Ureter (tissue), 1 donor: ENCODE measurements at places on chromosomes 16 and 17. TPM values are rescaled to one million over a fixed set of nuclear protein-coding genes. Genes with fewer than 3 reads are reported as not detected.

GRCh38 chr17:82053556-82054263, 2.0 kb downstream of the GPS1 start:
- no peak for DNase-seq

The BMERB1 gene
- total RNA-seq, result 44.9 TPM

The TBC1D3G gene
- total RNA-seq, result not detected

DNA sequence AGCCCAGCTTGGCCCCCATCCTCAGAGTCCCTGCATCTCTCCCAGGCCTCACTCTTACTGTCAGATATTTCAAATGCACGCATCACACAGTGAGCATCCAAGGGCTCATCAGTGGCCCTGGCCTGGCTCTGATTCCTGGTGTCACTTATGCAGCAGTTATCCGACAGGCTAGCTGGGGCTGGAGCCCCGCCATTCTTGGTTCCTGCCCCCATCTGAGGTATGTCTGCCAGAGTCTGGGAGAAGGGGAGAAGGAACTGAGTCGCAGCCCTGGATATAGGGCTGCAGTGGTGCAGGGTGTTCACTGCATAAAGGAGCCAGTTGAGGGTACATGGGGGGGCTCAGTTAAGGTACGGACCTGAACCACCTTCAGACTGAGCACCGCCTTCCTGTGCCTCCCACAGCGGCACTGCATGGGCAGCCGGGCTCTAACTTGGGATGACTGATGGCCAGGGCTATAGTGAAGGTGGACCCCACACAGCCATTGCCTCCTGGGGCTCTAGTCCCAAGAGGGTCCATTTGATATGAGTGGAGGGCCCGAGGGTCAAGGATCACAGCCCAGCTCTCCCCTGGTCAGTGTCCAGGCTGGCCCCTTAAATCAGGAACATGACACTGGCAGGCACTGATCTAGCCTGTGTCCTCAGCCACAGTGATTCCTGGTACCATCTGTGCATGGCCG, 1.8 kb upstream of the RASD1 start:
- no peak for DNase-seq

The KRT13 gene
- 2,358 TPM for total RNA-seq

The SLC38A8 gene
- not detected for total RNA-seq

DNA sequence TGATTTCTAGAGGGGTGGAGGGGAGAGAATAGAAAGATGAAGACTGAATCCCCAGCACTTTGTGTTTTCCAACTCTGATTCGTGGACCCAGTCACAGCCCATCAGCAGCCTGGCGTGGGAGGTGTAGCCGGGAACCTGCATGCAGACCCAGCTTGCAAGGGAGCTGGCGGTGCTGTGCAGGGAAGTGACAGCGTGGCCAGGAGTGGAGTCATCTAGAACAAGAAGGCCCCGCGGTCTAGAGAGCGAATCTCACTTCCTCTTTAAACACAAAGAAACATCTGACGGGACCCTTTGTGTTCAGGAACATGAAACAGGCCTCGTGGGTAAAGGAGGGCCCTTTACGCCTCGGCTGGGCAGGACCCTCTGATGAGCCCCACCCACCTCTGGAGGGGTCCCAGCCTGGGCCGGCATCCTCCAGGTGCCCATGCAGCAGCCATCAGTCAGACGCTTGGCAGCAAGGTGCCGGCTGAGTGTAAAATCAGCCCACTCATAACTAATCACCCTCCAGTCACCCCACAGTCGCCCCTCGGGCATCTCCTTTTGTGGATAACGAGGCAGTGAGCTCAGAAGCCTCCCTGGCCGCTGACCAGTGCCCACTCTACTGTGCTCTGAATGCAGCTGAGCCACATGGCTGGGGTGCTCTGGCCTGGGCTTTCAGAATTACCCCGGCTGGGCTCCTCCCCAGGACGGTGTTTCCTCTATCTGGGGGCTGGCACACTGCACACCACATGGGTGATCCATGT, 4.4 kb downstream of the SNAI3 start:
- no peak for DNase-seq

- DNase-seq, result no peak
Measured at GRCh38 chr17:80812362-80813088, 179.1 kb upstream of the CHMP6 start.

DNA sequence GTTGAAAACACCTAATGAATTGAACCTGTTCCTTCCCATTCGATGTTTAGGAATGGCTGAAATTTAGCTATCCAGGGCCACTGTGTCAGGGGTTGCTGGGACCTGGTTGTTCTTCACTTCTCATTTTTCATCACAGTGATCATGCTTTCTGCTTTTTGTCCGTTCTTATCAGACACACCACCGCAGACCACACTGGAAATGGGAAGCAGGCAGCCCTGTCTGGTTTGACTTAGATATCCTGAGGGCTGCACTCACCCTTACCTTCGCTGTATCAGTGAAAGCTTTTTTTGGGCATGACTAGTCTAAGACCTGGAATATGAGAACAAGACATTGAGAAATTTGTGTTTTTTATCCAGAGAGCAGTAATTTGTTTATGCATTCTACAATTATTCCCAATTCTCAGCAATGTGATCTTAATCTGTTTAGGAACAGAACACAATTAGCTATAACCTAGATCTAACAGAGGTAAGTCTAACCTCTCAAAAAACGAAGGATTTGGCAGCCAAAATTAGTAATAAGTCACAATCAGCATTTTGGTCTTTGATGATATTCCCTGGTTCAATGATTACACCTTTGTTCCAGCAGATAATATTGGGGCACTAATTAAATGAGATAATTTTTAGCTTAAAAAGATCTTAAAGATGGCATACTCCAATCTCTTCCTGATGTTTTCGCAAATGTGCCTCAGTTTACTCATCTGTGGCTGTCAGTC, 126.0 kb upstream of the GOT2 start:
- DNase-seq, result no peak

The RNF112 gene
- total RNA-seq, result 20.7 TPM

GRCh38 chr16:81531419-81531821, 86.8 kb downstream of the CMIP start:
- DNase-seq, result peak; percentile 81

DNA sequence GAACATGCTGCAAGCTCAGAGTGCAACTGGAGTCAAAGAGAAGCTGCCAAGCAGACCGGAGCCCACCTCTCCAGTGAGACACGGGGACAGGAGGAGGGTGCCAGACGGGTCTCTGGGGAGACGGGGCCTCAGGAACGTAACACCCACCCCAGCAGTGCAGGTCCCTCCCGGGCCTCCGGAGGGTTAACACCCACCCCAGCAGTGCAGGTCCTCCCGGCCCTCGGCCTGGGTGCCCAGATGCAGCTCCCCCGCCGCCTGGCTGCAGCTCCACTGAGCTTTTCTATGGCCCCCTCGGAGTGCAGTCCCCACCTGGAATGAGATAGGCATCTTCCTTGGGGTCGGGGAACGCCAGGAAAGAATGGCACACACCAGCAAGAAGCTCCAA, 89.9 kb downstream of the ZNF778 start:
- no peak for DNase-seq

DNA sequence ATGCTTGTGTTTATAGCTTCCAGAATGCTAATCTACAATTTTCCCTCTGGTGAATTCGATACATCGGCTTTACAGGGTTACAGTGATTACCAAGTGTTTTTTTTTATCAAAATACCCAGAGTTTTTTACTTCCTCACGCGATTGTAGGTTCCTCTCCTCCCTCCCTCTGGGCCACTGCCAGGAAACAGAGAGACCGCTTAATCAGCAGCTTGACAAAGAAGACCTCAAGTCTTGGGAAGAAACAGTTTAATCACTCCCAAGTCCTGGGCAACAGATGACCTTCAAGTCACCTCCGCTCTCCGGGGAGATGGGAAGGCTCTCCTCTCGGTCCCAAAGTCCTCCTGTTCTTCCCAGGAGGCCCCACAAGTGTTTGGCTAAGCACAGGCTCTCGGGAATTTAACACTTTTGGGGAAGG, 23.5 kb downstream of the SMTNL2 start:
- DNase-seq, result peak; percentile 70

GRCh38 chr17:48753794-48754499, 25.4 kb upstream of the HOXB13 start:
- no peak for DNase-seq

DNA sequence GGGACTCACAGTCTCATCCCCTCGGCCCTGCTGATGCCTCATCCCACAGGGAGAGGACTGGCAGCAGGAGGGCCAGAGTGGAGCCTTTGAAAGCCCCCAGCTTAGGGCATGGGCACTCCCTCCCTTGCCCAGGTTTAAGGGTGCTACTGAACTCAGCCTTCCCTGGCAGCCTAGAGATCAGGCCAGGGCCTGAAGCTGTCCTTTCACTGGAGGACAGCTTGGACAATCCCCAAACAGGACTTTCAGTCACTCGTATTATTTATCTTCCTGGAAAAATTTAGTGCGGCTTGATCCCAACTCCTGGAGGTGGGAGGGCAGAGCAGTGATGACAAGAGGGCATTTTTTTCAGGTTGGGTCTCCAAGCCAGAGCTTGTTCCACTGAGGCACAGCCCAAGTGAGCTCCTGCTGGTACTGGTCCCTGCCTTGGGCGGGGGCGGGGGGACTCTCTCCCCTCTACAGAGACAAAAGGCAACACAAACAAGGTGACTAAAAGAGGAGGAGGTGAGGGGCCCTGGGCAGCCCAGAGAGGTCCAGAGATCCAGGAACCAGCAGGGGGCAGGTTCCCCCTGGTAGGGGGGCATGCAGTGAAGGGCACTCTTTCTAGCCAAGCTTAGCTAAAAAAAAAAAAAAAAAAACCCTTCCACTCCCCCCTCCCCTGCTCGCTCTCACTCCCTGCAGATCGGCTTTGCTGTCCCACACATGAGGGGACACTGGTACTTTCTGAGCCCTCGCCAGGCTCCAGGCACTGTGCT, 1.7 kb downstream of the ZNF385C start:
- DNase-seq, result no peak

DNA sequence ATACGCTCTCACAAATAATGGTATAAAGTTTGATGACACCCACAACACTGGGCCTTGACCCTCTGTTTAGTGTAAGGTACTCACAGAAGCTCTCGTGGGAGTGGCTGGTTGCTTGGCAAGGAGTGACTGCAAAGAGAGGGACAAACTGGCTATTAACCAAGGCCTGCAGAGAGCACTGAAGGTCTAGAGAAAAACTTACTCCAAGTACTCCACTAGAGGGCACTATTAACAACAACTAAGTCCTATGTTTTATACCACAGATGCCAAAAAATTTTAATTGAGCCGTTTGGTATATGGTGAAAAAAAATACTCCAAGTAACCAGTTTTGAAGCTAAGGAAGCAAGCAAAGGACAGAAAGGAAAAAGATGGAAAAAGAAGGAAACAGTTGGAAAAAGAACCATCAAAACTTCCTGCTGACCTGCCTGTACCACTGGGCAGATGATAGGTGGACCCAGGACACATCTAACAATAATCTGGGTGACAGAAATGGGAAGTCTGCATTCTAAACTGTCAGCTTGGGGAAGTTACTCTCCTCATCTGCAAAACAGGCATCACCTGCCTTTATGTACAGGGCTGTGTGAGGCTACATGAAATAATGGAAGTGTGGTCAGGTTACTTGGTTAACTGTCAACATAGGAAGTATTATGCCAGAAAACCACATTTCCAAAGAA, 23.2 kb downstream of the DYNC1LI2 start:
- no peak for DNase-seq

The GPR142 gene
- total RNA-seq, result 0.52 TPM

DNA sequence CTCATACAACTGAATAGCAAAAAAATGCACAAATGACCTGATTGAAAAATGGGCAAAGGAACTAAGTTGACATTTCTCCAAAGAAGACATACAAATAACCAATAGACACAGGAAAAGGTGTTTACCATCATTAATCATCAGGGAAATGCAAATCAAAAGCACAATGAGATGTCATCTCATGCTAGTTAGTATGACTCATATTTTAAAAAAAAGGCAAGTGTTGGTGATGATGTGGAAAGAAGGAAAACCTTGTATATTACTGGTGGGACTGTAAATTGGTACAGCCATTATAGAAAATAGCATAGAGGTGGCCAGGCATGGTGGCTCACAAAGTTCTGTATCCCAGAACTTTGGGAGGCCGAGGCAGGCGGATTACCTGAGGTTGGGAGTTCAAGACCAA, 232.5 kb upstream of the ZFHX3 start:
- no peak for DNase-seq

- DNase-seq, result no peak
Measured at GRCh38 chr16:35559911-35560636, 2100.7 kb downstream of the TP53TG3F start.

DNA sequence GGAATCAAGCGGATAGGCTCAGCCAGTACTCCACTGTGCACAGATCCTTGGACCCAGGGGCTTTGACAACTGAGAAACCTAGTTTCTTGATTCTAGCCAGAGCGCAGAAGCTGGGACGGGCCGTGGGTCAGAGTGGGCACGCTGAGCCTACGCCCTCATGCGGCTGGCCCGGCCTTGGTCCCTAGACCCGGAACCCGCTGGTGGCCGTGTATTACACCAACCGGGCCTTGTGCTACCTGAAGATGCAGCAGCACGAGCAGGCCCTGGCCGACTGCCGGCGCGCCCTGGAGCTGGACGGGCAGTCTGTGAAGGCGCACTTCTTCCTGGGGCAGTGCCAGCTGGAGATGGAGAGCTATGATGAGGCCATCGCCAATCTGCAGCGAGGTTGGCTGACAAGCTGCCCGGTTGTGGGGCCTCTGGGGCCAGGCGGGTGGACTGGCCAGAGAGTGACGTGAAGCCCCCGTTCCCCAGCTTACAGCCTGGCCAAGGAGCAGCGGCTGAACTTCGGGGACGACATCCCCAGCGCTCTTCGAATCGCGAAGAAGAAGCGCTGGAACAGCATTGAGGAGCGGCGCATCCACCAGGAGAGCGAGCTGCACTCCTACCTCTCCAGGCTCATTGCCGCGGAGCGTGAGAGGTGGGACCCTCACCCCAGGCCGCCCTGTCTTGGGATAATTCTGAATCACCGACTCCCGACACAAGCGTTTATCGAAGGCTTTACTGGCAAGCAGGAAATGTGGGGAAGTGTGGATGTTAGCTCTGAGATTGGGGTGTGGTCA, 946 bp downstream of the STUB1 start:
- no peak for DNase-seq

DNA sequence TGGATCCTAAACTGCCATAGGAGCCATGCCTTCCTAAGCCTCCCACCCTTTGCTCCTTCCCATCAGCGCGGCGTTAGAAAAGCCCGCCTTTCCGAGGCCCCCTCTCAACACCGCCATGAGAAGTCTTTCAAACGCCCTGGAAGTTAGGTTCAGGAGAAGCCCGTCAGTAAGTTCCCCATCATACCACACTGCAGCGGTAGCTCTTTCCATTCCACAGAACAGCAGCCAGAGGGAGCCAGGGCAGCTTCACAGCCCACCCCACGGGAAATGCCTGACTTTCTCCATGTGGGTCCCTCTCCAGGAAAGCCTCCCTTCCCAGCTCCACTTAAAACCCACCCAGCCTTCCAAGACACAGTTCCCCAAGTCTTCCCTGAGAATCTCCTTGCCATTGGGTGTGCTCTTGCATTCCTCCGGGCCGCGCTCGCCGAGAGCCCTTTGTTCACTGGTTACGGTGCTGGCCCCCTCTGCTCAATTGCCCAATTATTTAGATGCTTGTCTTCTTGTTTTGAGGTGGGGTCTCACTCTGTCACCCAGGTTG, 28.7 kb downstream of the KIAA0513 start:
- DNase-seq, result no peak

- no peak for DNase-seq
Measured at GRCh38 chr16:77289331-77289809, 90.2 kb downstream of the SYCE1L start.

- no peak for DNase-seq
Measured at GRCh38 chr16:78640886-78641285, 541.4 kb downstream of the WWOX start.
